Occipital lobe (tissue), 3 donors: ENCODE measurements at places on chromosomes 16 and 17.

DNA sequence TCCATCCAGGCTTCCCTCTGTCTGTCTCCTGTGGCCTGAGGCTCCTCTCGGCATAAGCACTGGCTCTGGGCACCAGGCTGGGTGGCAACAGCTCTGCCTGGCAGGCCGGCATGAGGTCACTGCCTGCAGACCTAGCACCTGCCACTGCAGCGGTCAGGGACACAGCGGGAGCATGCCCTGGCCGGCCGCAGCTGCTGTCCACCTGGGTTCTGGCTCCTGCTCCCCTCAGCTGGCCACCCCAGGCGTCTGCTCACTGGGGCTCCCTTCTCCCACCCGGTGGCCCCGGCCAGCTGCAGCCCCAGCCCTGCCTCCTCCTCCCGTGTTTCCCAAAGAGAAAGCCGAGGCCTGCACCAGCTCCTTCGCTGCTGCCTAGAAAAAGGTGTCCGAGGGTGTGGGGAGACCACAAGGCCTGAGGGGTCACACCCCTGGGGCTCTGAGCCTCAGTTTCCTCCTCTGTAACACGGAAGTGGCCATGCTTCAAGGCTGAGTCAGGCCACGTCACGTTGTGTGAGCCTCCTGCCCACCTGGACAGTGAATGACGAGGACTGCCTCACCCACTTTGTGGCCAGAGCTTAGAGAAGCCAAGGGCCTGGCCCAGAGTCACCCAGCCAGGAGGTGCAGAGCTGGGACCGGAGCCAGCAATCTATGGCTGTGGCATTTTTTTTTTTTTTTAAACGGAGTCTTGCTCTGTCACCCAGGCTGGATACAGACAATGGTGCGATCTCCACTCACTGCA is 6.7 kb downstream of the NTHL1 start:
- DNase-seq: no peak

GRCh38 chr17:61284746-61285145 is 114.9 kb upstream of the TBX2 start:
- no peak for DNase-seq

DNA sequence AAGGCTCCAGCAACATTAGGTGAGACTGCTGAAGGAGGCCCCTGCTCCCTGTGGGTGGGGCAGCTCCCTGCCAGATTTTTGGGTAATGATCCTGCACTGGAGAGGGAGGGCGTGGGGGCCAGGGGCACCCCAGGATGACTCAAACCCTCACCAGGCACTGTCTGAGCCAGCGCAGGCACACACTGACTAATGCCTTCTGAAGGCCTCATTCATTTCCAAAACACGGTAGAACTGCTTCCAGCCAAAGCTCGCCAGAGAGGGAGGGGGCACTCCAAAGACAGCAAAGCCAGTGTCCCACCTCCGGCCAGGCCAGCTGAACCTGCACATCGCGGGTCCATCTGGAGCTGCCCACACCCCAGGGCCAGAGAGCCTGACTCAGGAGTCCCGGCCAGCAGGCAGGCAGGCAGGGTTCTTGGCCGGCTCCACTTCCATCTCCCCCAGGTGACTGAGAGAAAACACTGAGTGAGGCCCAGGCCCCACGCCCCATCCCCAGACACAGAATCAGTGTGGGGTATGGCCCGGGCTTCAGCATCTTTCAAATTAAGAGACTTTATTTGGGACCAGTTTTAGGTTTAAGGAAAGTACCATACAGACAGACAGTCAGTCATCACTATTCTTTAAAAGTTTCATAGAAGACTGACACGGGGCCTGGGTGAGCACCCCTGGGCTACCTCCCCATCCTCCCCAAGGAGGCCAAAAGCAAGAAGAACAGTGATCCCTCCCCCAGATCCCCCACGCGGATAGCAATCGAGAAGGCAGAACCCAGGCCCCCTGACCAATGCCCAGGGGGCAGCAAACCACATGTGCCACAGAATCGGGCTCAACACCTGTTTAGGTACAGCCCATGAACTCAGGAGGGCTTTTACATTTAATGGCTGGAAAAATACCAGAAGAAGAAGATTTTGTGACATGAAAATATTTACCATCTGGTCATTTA is 2.3 kb downstream of the PIEZO1 start:
- peak; percentile 34 for DNase-seq

DNA sequence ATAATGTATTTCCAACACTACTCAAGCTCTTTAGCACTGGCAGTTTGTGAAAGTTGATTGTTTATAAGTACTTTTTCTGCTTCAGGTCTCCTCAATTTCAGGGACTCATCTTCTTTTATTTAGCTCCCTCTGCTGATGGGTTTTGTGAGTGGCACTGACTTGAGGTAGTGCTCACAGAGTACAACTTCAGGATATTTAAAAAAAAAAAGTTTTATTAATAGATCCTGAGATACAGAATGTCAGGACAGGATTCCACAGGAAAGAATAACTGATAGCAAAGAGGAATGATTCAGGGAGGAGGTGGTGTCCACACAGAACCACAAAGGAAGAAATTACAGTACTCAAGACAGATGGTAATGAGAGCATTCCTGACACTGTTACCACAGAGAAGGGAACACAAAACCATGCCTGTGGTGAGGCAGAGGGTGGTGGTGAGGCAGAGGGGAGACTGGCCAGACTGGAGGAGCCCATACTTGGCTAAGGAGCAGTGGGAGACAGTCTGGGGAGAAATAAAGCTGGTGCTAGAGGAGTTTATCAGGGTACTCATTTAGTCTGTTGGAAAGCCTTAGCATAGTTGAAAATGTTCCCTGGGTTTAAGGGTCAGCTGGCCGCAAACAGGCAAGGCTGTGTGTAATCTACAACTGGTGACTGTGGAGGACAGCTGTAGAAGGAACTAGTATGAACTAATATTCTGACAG is 63.7 kb downstream of the SPAG9 start:
- DNase-seq: no peak

DNA sequence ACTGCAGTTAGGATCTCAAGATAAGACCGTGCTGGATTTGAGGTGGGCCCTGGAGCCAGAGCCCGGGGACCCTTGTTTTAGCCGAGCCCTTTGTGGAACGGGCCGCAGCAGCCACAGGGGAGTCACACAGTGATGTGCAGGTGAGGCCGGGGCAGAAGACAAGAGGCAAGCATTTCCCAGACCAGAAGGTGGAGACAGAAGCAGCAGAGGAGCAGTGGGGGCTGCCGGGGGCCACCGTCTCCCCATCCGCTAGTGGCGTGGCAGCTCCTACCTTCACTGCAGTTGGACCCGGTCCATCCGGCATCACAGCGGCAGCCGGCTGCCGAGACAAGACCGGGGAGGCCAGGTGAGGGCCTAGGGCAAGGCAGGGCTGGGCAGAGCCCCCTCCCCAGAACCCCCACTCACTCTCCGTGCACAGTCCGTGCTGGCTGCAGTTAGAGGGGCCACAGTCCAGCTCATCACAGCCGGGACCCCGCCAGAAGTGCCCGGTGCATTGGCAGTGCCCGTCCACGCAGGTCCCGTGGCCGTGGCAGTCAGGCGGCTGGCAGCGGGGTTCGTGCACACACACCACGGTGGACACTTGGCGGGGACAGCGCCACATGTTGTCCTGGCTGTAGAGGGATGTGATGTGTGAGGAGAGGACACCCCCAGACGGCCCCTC is 6.0 kb downstream of the NAGPA start:
- no peak for DNase-seq

DNA sequence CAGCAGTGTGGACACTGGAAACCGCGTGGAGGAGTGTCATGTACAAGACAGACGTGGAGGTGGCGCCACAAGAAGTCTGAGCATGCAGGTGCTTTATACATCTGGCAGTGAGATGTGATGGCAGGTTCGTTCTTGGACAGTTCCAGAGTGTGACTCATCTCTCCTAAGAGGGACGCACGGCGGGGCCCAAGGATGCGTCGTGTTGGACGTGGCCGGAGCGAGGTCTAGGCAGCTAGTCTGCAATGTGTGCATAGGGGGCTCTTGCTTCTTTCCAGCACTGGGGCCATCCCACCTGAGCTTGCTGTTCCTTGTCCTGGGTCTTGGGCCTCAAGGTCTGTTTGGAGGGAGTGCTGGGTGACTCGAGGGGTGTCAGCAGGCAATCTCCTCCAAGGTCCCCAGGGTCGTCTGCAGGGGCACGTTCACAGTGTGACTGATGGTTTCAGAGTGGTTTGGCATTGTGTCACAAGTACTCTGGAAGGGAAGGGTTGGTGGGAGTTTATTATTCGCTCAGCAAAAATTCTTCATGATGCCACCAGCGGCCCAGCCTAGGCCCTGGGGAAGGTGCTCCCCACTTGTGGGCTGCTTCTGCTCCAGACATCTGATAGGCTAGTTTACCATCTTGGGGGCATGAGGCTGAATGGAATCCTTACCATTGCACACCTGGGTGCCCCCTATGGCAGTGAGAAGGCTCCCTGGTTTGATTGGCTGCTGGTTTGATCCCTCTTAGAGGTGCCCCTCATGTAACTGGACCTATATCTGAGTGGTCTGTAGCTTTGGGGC is 22.1 kb downstream of the SPACA3 start:
- DNase-seq: no peak

GRCh38 chr17:40997361-40997760 is 2.3 kb downstream of the KRTAP3-2 start:
- no peak for DNase-seq

DNA sequence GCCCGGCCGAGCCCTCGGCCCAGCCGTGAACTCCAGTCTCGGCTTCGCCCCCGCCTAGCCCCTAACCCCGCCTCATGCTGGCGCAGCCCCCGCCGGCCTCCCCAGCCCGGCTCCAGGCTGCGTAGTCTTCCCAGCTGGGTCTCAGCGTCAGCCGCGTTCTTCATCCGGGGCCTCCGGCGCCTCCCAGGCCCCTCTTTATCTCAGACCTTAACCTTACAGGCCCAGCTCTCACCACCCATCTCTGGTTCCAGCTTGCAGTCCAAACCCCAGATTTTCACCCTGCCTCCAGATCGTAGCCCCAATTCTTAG is at the start of gene PROCA1:
Gene PROCA1 (minus strand): TSS at position 166 of the 309 bp plus-strand sequence. CDS start 228 bp downstream, outside the sequence.
- no peak for DNase-seq

DNA sequence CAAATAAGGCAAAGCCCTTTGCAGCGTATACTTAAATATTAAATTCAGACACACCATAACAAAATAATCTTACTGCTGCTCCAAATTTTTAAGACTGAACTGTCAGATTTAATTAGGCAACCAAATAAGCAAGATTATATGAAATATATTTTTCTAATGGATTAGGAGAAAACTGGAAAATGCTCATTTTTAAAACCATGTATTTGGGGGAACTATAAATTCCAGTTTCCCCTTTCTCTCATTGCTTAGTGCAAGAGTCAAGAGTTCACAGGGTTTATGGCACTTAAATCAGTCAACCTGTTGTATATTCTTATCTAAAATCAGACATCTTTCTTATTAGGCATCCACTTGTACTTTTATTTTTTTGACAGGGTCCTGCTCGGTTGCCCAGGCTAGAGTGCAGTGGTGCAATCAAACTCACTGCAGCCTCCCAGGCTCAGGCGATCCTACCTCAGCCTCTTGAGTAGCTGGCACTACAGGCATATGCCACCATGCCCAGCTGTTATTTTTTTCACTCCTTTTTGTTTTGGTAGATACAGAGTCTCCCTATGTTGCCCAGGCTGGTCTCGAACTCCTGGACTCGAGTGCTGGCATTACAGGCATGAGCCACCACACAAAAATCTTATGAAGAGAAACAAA is 2.1 kb upstream of the KANSL1 start:
- no peak for DNase-seq

DNA sequence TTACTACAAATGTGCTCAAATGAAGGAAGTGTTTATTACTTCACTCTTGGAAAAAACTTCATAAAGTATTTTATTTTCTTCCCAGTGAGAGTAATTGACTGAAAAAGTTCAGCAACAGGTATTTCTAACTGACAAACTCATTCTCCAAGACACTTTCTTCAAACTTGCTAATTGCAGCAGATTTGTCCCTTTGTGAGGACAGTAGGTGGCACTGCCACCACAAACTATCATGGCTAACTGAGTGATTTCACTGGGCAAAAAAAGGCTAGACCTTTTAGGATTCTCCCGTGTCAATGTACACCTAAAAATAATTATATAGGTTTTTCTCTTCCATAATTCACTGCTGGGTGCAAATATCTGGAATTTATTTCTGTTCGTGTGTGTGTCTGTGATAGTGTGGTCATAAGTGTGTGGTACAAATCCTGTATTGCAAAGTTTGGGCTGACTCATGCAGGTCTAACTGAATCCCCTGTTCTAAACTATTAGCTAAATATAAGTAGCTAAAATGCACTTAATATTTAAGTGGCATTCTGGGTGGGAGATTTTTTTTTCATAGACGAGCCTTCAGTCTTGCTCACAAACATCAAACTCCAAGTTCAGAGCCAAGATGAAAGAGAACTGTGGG is 3.9 kb downstream of the HS3ST3A1 start:
- no peak for DNase-seq

GRCh38 chr17:81561494-81561885 is 9.3 kb upstream of the FAAP100 start:
- DNase-seq: no peak

- no peak for DNase-seq
Measured at GRCh38 chr16:12141073-12141951, 164.8 kb downstream of the SNX29 start.

GRCh38 chr17:35713069-35713728 is 18.2 kb upstream of the RASL10B start:
- no peak for DNase-seq

DNA sequence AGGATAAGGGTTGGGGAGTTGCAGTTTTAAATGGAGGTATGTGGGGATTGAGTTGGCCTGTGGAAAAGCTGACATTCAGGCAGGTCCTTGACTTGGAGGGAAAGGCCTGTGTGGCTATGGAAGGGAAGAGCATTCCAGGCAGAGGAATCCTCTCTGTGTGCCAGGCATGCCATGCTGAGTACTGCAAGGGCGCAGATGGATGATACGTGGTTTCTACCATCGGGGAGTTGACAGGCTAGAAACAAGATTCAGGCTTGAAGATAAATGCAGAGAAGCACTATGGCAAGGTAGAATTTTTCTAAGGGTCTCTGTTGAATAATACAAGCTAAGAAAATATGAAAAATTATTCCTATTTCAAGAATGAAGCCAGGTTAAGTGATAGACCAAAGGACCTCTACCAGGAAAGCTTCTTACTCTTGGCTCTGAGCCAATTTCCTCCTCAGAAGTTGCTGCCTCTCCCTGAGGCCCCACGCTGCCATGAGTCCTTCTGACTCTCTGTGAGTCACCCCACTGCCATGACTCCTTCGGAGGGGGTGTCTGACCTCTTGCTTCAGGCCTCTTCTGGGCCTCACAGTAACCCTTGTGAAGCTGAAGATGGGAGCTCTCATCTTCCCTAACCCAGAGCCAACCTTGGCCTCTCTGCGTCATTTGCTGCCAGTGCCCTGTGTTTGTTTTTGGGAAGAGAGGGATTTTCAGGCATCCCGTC is 75.8 kb downstream of the WNT3 start:
- no peak for DNase-seq

GRCh38 chr17:64115822-64116534 is 14.0 kb downstream of the ERN1 start:
- no peak for DNase-seq

GRCh38 chr16:66689282-66689681 is 7.3 kb downstream of the CMTM4 start:
- DNase-seq: no peak

GRCh38 chr16:22782314-22782713 is 31.6 kb upstream of the HS3ST2 start:
- no peak for DNase-seq

- peak; percentile 87 for DNase-seq
Measured at GRCh38 chr16:234468-235305, at the start of gene FAM234A. TSS of gene FAM234A (plus strand) at chr16:234821. CDS start at chr16:254414, 19,593 bp downstream.

- DNase-seq: no peak
Measured at GRCh38 chr17:50183421-50183994, 17.7 kb downstream of the SGCA start.

- peak; percentile 99 for DNase-seq
Measured at GRCh38 chr16:18801145-18801972, at the start of gene ARL6IP1. TSS of gene ARL6IP1 (minus strand) at chr16:18801549. CDS start at chr16:18801466, 83 bp downstream.

- DNase-seq: no peak
Measured at GRCh38 chr17:52027620-52028295, 130.8 kb downstream of the CA10 start.

GRCh38 chr17:32275060-32276042 is 9.7 kb downstream of the RHBDL3 start:
- DNase-seq: peak; percentile 61
